ENCODE measurements at places on chromosomes 4 and X.

DNA sequence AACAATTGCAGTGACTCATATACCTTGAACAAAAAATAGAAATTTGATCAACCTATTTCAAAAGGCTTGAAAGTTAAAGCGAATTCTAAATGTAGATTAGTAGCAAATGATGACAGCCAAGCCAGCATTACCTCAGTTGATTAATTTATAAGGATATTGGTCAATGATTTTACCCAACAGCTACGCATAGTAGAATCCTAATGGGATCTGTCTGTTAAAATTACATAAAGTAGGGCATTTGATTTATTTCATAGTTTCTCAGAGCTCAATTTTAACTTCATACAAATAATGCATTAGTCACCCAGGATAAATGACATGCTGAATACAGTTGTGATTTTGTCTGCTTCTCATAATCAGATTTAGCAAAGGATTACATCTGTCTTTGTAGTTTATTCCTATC lies 12.0 kb downstream of the AFF2 start:
- DNase-seq, result no peak

- no peak for DNase-seq
Observed at GRCh38 chrX:1661048-1661921, 46.4 kb downstream of the ASMT start.

GRCh38 chrX:30283456-30284200 lies 25.6 kb downstream of the NR0B1 start:
- peak; percentile 44 for DNase-seq

DNA sequence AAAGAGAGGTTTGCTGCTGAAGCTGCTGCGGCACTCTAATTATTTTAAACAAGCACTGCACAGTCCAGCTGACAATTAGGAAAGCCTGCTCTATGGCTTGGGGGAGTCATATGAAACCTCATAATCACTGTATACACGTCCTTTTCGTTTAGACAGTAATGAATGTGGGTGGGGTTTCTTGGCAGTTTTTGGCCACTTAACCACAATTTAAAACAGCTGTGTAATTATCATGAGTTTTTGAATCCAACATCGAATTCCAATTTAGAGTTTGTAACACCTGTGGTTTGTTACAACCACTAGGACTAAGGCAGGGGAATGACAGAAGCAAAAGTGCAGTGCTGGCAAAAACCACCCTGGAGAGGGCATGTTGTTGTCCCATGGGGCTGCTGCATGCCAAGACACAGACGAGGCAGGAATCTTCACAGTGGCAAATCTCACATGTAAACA lies 99.5 kb downstream of the CXXC4 start:
- DNase-seq, result no peak

GRCh38 chr4:159026329-159026728 lies 76.5 kb upstream of the RAPGEF2 start:
- DNase-seq, result no peak

Measured in epithelial cell of prostate (primary cell).